PC-9 (cell line): ENCODE measurements at places on chromosomes 13 and 19. TPM values are rescaled to one million over a fixed set of nuclear protein-coding genes. Genes with fewer than 3 reads are reported as not detected.

DNA sequence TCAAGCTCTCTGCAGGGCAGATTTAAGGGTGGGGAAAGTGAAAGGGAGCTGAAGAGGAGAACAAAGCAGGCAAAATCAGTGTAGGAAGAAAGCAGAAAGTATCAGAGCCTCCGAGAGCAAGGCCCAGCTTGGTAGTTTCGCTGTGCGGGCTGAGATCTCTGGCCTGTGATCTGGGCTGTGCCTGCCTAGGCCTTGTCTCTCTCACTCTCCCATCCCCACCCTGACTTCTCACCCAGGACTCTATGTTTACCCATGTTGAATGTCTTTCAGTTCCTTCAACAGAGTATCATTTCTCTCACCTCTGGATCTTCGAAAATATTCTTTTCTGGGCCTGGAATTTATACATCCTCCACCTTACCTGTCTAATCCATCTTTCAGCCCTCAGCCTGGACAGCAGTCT lies 391.3 kb downstream of the FOXO1 start:
- no peaks in the 10 kb centered on the region for H3K36me3 ChIP-seq
- H3K27me3 ChIP-seq: no peaks in the 10 kb centered on the region
- peaks cover 27% of the 10 kb centered on the region for H3K4me1 ChIP-seq
- no peak for DNase-seq

DNA sequence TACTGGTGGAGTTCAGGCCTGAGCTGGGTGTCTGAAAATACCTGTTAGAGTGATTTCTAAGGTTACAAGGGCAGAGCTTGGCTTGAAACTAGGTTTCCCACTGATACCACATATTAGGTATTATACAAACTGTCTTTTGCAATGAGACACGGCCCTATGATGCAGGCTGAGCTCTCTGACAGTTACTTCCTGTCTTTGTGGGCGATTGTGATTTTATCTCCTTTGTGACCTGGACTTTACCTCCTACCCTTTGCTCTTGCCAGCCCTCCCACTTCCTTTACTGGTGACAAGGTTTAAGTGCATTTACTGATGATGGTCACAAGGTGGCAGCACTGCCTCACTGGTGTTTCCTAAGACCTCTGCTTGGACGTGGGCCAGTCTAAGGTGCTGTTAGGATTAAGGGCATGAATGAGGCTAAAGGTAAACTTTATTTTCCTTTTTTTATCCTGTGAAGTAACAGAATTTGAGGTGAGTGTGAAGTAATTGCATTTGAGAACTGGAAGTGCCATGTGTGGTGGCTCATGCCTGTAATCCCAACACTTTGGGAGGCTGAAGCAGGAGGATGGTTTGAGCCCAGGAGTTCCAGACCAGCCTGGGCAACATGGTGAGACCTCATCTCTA lies 7.7 kb upstream of the CXCL17 start:
- H3K27me3 ChIP-seq: no peaks in the 10 kb centered on the region
- H3K27ac ChIP-seq: peak overlapping the region; percentile 89
- peak; percentile 95 for DNase-seq
- no peak overlapping the region for H3K4me3 ChIP-seq

- no peaks in the 10 kb centered on the region for H3K4me1 ChIP-seq
- H3K27ac ChIP-seq: no peak overlapping the region
- H3K4me3 ChIP-seq: no peak overlapping the region
- H3K27me3 ChIP-seq: no peaks in the 10 kb centered on the region
Observed at GRCh38 chr19:2003874-2004273, 11.6 kb downstream of the BTBD2 start.

GRCh38 chr19:49117677-49118564 lies 1.0 kb downstream of the C19orf73 start:
- H3K27me3 ChIP-seq: peaks cover 13% of the 10 kb centered on the region
- DNase-seq: no peak
- peak overlapping the region; percentile 74 for H3K4me3 ChIP-seq
- H3K4me1 ChIP-seq: peaks cover 16% of the 10 kb centered on the region
- no peaks in the 10 kb centered on the region for H3K36me3 ChIP-seq

DNA sequence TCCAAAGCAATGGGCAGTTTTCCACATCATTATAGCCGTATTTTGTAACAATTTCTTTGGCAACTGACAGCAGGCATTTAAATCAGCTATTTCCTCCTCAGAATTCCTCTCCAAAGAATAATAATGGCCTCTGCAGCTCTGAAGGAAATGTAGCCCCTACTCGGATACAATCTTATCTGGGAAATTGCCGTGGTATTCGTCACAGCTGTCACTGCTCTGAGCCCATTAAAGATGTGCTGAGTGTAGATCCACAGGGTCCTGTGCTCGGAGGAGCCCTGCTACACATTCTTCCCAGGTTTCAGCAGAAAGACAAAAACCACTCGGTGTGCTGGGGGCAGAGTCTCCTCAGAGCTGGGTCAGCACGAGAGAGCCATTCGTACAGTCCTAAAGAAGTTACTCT lies 33.1 kb downstream of the MZT1 start:
- no peaks in the 10 kb centered on the region for H3K36me3 ChIP-seq
- no peak overlapping the region for H3K4me3 ChIP-seq
- no peak overlapping the region for H3K27ac ChIP-seq
- DNase-seq: no peak
- no peaks in the 10 kb centered on the region for H3K4me1 ChIP-seq

GRCh38 chr13:113053801-113054604 lies 51.6 kb upstream of the F7 start:
- H3K4me3 ChIP-seq: no peak overlapping the region
- H3K36me3 ChIP-seq: no peaks in the 10 kb centered on the region
- H3K27me3 ChIP-seq: no peaks in the 10 kb centered on the region
- DNase-seq: no peak
- no peak overlapping the region for H3K27ac ChIP-seq
- peaks cover 14% of the 10 kb centered on the region for H3K4me1 ChIP-seq

DNA sequence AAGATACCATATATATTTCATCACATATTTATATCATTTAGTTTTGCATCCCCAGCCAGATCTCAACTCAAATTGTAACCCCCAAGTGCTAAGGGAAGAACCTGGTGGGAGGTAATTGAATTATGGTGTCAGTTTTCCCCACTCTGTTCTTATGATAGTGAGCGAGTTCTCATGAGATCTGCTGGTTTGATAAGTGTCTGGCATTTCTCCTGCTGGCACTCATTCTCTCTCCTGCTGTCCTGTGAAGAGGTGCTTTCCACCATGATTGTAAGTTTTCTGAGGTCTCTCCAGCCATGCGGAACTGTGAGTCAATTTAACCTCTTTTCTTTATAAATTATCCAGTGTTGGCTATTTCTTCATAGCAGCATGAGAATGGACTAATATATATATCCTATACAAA lies 462.5 kb upstream of the SLITRK5 start:
- no peak overlapping the region for H3K4me3 ChIP-seq
- no peaks in the 10 kb centered on the region for H3K27me3 ChIP-seq
- no peak for DNase-seq
- H3K4me1 ChIP-seq: no peaks in the 10 kb centered on the region
- H3K27ac ChIP-seq: no peak overlapping the region
- no peaks in the 10 kb centered on the region for H3K36me3 ChIP-seq

- peaks cover 28% of the 10 kb centered on the region for H3K4me1 ChIP-seq
- peak overlapping the region; percentile 28; the same call in 1 of the 2 replicates for H3K27ac ChIP-seq
- no peaks in the 10 kb centered on the region for H3K36me3 ChIP-seq
- H3K27me3 ChIP-seq: no peaks in the 10 kb centered on the region
Observed at GRCh38 chr13:30138511-30138910, 168.8 kb downstream of the KATNAL1 start.

- H3K27me3 ChIP-seq: no peaks in the 10 kb centered on the region
- no peaks in the 10 kb centered on the region for H3K36me3 ChIP-seq
- no peak overlapping the region for H3K4me3 ChIP-seq
Observed at GRCh38 chr13:24617256-24618010, 62.8 kb upstream of the ATP12A start.

DNA sequence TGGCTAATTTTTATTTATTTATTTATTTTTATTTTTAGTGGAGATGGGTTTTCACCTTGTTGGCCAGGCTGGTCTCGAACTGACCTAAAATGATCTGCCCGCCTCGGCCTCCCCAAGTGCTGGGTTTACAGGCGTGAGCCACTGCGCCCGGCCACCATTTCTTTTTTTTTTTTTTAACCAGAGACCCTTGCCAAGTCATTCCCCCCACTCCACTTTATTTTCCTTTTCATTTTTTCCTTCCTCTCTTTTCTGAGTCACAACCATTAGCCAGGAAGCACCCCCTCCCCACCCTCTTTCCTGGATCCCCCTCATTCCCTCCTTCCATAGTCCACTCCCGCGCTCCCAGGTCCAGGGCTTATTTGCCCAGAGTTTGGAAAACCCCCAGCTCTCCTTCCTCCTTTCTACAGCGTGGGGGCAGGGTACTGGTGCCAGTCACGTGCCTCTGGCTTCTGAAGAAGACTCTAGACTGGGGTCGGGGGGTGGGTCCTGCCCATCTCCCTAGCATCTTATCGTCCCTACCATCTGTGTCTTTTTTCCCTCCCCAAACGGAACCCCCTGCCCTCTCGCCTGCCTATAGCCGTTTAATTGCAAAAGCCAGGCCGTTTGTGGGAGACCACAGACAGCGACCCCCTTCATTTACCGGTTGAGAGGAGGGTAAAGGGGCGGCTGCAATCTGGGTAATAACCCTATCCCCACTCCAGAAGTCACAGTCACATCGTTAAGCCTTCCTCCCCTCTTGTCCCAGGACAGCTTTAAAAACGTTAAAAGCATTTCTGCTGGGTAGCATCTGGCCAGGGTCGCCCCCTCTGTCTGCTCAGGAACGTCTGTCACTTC lies 1.1 kb upstream of the CALR start:
- H3K4me1 ChIP-seq: peaks cover 25% of the 10 kb centered on the region
- H3K4me3 ChIP-seq: peak overlapping the region; percentile 99
- DNase-seq: no peak
- peaks cover 29% of the 10 kb centered on the region for H3K36me3 ChIP-seq

GRCh38 chr13:109667056-109667455 lies 119.3 kb downstream of the IRS2 start:
- peak overlapping the region; percentile 94 for H3K27ac ChIP-seq
- peak; percentile 38 for DNase-seq
- peak overlapping the region; percentile 52 for H3K4me3 ChIP-seq
- peaks cover 66% of the 10 kb centered on the region for H3K4me1 ChIP-seq
- H3K36me3 ChIP-seq: no peaks in the 10 kb centered on the region; the same call in 1 of the 2 replicates
- no peaks in the 10 kb centered on the region for H3K27me3 ChIP-seq

DNA sequence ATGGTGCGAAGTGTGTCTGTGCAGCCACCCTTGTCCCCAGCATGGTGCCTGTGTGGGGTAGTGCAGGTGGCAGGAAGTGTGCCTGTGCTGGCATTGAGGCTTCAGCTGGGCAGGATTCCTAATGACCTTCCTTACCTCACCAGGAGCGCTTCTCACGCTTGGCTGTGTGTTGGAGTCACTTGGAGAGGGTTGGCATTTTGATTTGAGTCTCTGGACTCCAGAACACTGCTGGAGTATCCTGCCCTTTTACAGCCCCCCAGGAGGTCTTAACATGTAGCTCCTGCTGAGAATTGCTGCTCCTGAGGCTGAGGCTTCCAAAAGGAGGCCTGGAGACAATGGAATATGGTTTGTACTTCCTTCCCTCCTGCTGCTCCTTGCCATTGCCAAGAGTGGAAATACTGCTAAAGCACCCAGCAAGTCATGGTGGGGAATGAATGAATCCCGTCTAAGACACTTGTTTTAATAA lies 87.1 kb downstream of the ARHGEF7 start:
- no peaks in the 10 kb centered on the region for H3K36me3 ChIP-seq
- H3K27me3 ChIP-seq: no peaks in the 10 kb centered on the region
- no peaks in the 10 kb centered on the region for H3K4me1 ChIP-seq
- H3K4me3 ChIP-seq: no peak overlapping the region
- DNase-seq: no peak
- no peak overlapping the region for H3K27ac ChIP-seq

GRCh38 chr19:57560049-57560491 lies 407 bp upstream of the ZNF550 start:
- peaks cover 21% of the 10 kb centered on the region for H3K36me3 ChIP-seq
- H3K4me3 ChIP-seq: peak overlapping the region; percentile 90
- DNase-seq: peak; percentile 86
- no peaks in the 10 kb centered on the region; the same call in 1 of the 2 replicates for H3K27me3 ChIP-seq
- peaks cover 13% of the 10 kb centered on the region for H3K4me1 ChIP-seq

DNA sequence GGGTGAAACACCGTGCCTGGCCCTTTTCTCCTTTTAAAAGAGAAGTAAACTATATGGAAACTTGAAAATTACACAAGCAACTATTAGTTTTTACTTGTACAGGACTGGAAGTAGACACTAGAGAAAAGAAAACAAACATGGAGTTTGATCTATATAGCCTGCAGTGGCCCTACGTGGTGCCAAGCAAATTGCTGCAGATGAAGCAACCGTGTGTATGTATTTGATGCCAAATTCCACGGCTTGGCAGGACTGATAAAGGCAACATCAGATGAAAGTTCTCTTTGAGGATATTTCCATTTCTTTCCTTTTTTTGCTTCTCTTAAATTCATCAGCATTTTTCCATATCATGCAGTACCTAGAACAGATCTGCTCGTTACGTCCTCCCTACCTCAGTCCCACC lies 49.8 kb downstream of the ATP8A2 start:
- peaks cover 75% of the 10 kb centered on the region for H3K27me3 ChIP-seq
- no peak overlapping the region for H3K4me3 ChIP-seq
- H3K27ac ChIP-seq: no peak overlapping the region
- H3K4me1 ChIP-seq: no peaks in the 10 kb centered on the region

- H3K27me3 ChIP-seq: no peaks in the 10 kb centered on the region
- H3K36me3 ChIP-seq: no peaks in the 10 kb centered on the region
- H3K4me1 ChIP-seq: no peaks in the 10 kb centered on the region
- no peak for DNase-seq
Observed at GRCh38 chr19:3649888-3650287, 23.3 kb upstream of the CACTIN start.

DNA sequence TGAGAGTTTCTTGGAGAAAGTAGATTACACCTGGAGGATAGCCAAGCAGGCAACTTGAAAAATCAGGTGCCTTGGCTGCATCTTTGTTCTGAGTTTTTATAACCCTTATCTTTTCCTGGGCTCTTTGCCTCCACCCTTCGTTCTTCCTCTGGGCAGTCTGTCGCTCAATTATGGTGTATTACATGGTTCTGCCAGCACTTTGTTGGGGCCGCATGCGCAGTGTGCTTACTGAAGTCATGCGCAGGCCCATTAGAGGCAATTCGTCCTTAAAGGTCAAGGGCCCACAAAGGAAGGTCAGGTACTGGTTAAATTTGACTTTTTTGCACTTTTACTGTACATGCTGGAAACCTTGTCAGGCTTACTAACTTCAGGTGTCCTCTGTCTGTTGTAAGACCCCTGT lies 761.9 kb upstream of the SLITRK5 start:
- H3K27me3 ChIP-seq: no peaks in the 10 kb centered on the region
- H3K27ac ChIP-seq: no peak overlapping the region
- no peak for DNase-seq
- no peak overlapping the region for H3K4me3 ChIP-seq
- no peaks in the 10 kb centered on the region for H3K36me3 ChIP-seq
- no peaks in the 10 kb centered on the region for H3K4me1 ChIP-seq

Gene PTBP1
- 461 and 542 TPM in 2 replicates for total RNA-seq

Gene TUBA3C
- total RNA-seq: not detected in 2 replicates

Gene TNFSF13B
- 2.0 and 4.4 TPM in 2 replicates for total RNA-seq

Gene CRTC1
- 13.3 and 16.6 TPM in 2 replicates for total RNA-seq

Gene FXYD7
- total RNA-seq: not detected in 2 replicates

Gene STARD13
- 13.9 and 19.6 TPM in 2 replicates for total RNA-seq

Gene C13orf42
- not detected in 2 replicates for total RNA-seq

Gene OR4F17
- total RNA-seq: not detected in 2 replicates

Gene KL
- 1.2 and 1.4 TPM in 2 replicates for total RNA-seq

Gene SUPT5H
- 99.7 and 118 TPM in 2 replicates for total RNA-seq

Gene SIGLEC14
- total RNA-seq: not detected in 2 replicates

Gene BORA
- total RNA-seq: 12.6 and 19.5 TPM in 2 replicates
